Anterior cingulate cortex (tissue), 58 donors: ENCODE measurements at places on chromosomes 7 and 10.

DNA sequence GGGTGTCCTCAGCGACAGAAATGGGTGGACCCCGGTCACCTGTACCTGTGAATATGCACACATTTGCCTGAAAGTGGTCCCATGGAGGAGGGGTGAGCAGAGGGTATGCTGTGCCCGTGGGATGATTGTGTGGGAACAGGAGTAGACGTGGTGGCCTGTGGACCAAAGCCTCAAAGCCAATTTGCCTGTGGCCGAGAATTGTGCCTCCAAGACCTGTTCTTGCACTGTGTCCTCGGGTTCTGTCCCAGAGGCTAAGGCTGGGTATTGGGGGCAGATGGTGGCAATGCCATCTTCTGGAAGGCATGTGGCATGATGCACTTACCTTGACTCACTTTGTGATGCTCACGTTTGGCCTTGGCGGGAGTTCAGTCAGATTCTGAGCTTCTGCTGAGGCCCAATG, 351.0 kb downstream of the TCERG1L start:
- no peak for DNase-seq

DNA sequence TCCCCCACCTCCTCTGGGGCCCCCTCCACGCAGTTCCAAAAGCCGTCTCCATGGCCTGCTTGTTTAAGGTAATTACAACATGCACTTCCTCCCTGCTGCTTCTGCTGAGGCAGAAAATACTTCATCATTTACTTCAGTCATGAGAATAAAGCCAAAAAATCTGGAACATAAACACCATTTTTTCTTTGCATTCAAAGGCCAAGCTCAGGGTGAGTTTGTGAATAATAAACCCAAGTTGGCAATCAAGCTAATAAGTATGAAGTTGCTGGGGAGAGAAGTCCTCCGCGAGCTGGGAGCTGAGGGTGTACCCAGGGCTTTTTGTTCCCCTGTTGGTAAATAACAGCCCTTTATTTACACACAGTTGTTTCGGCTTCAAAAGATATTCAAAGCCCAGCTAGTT, 70.5 kb downstream of the FAM204A start:
- no peak for DNase-seq

- no peak for DNase-seq
Measured at GRCh38 chr10:3248526-3249306, 76.1 kb upstream of the PITRM1 start.

GRCh38 chr7:117098457-117098856, 145.2 kb downstream of the ST7 start:
- no peak for DNase-seq

DNA sequence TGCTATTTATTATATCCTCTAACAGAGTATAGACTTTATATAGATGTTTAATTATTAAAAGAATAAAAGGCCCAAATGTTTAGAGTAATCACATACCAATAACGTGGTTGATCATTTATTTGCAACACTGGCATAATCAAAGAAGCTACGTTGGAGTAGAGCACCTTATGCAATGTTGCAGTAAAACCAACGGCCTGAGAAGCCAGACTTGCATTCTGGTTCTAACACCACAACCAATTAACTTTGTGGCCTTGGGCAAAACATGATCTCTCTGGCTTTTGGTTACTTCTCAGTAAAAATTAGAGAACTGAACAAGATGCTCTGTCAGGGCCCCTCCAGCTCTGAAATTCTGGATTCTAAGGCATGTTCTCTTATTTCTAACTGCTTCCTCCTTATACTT, 476.2 kb downstream of the GRM8 start:
- no peak for DNase-seq

- no peak for DNase-seq
Measured at GRCh38 chr7:116592445-116592844, 67.6 kb downstream of the CAV1 start.

DNA sequence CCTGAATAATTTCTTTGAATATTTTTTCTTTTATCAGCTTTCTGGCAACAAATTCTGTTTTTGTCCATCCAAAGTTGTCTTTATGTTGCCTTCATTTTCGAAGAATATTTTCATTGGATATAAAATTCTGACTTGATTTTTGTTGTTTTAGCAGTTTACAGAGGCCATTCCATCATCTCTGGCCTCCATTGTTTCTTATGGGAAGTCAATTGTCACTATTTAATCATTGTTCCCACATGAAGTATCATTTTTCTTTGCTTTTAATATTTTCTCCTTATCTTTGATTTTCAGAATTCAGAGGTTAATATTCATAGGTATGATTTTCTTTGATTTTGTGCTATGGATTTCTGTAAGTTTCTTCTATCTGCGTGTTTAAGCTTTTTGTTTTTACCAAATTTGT, 512.6 kb downstream of the LRMDA start:
- DNase-seq = no peak

DNA sequence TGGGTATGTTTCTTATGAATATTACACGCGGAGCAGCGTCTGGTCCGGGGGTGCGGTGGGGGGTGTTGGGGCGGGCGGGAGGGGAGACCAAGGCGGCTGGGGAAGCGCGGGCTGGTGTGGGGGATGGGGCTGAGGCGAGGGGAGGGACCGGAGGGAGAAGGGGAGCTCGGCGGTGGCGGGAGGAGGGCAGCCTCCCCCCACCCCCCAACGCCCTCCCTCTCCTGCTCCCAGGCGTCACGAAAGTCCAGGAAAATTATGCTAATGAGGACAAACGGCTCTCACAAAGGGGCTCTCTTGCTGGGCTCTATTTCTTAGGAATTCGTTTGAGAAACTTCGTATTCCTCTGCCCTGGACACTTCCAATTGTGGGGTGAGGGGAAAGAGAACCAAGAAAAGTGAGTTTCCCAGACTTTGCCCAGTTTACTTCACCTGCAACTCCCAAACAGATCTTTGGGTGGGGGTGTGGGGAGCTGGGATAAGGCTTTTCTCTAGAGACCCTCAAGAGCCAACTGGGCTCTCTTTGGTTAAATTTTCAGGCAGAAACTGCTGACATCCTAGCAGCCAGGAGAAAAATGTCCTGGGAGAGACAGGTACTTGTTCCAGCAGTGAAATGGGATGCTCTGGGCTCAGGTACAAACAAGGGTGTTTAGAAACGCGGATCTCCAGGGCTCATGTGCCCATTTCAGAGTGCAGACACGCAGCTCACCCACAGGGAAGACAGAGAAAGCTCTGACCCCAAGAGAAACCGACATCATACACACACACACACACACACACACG, 11.7 kb upstream of the HOXA2 start:
- no peak for DNase-seq

GRCh38 chr7:31309407-31309806, 31.1 kb downstream of the NEUROD6 start:
- DNase-seq = no peak

GRCh38 chr7:97421307-97421930, 303.9 kb downstream of the SDHAF3 start:
- no peak for DNase-seq

GRCh38 chr10:9657530-9657929, 1360.1 kb upstream of the CELF2 start:
- no peak for DNase-seq

GRCh38 chr7:28096713-28097112, 83.9 kb downstream of the JAZF1 start:
- DNase-seq = no peak

- DNase-seq = no peak
Measured at GRCh38 chr7:85602196-85602595, 415.3 kb upstream of the SEMA3D start.

DNA sequence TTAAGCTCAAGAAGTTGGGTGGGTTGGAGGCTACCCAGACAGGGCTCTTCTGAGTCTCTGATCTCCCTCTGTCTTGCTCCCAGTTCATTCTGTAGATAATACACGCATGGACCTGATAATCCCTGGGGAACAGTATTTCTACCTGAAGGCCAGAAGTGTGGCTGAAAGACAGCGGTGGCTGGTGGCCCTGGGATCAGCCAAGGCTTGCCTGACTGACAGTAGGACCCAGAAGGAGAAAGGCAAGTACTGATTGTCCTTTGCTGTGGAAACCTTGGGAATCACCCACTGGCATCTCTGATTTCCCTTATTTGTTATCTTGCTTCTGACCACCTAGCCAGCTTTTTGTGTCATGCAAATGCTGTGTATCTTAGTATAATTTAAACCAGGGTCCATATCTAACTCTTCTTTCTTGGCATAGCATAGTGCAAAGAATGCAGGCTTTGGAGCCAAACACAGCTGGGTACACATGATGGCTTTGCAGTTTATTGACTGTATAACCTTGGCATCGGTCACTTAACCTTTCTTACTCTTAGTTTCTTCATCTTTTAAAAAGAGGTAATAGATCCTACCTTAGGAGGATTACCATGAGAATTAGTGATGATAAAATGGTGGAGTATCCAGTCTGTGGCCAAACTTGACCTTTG, 18.0 kb downstream of the PLEKHA8 start:
- no peak for DNase-seq

DNA sequence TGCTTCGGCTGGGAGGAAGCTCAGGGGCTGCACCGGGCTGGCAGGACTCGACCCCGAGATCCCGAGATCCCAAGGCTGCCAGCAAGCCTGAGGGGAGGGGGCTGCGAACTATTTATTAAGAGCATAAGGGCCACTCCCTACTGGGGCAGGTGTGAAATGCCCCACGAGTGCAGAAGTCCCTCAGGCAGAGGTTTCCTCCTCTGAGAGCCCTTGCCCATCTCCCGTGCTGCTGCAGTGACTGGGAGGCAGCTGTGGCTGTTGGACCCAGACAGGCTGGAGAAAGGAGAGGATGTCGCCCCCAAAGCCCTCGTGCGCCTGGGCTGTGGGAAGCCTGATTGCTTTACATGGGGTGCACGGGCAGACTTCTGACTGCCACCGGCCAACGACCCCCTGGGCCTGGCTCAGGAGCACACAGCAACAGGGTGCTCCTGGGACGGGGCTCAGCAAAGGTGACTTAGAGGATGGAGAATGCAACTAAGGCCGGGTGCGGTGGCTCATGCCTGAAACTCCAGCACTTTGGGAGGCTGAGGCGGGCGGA, 39.8 kb downstream of the RGS10 start:
- no peak for DNase-seq

GRCh38 chr7:151209588-151209987, 700 bp downstream of the H2BK1 start:
- DNase-seq = no peak

DNA sequence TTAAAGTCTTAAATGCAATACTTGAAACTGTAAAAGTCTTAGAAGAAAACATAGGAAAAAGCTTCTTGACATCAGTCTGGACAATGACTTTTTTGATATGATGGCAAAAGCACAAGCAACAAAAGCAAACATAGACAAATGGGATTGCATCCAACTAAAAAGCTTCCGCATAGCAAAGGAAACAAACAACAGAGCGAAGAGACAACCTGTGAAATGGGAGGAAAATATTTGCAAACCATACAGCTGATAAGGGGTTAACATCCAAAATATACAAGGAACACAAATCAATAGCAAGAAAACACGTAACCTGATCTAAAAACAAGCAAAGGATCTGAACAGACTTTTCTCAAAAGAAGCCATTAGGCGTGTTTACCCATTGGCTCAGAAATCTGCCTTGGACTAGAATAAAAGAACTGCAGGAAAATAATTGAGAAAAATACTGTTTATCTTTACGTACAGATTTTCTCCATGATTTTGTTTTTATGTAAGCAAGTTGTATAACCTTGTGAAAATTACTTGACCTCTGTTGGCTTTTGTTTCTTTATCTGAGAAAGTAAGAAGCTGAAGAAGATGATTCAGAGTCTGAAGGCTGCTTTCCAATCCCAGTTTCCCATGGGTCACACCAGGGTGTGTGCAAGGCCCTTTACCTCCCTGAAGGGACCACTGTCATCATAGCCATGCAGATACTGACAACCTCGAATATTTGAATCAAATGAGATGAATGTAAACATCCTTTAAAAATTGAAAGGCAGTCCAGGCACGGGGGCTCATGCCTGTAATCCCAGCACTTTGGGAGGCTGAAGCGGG, 99.1 kb upstream of the LANCL2 start:
- no peak for DNase-seq

- no peak for DNase-seq
Measured at GRCh38 chr10:33234831-33235237, 99.6 kb downstream of the NRP1 start.

DNA sequence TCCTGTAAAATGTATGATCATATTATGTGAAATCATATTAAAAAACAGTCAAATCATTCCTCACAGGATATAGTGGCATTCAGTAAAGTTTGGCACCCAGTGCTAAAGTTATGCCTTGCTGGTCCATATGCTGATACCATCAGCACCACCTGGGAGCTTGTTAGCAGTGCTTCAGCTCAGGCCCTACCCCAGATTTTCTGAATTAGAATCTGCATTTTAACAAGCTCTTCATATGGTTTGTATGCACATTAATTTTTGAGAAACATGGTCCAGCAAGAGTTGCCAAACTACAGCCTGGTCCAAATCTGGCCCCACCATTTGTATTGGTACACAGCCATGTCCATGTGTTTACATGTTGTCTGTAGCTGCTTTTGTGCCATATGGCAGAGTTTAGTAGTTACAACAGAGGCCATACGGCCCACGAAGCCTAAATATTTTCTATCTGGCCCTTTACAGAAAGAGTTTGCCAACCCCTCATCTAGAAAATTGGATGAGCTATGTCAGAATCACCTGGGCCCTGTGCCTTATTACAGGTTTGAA, 30.1 kb downstream of the RAB18 start:
- DNase-seq = no peak

DNA sequence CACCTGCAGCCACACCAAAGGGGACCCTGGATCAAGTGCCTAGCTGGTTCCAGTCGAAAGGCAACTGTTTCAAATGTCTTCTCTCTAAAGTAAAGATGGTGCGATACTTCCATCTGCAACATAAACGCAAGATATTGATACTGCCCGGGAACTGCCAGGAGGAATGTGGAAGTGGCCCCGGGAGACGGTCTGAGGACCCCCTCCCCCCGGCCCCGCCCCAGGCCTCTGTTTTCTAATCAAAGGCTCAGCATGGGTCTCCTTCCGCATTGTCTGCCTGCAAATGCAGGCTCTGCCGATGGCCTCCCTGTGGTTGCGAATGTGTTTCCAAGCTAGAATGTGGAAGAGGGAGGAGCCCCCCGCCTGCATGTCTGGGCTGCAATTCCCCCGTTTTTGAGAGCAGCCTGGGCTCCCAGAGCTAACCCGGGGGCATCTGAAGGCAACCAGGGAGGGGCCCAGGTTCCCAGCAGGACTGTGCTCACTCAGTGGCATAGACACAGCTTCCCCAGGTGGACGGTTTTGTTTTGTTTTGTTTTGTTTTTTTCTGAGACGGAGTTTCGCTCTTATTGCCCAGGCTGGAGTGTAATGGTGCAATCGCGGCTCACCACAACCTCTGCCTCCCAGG, 223.9 kb upstream of the PPP2R2D start:
- no peak for DNase-seq

- DNase-seq = no peak
Measured at GRCh38 chr7:121689749-121690148, 183.2 kb upstream of the PTPRZ1 start.

GRCh38 chr10:96532523-96532922, 18.8 kb upstream of the TLL2 start:
- no peak for DNase-seq
